ENCODE measurements at places on chromosomes 4 and X.

DNA sequence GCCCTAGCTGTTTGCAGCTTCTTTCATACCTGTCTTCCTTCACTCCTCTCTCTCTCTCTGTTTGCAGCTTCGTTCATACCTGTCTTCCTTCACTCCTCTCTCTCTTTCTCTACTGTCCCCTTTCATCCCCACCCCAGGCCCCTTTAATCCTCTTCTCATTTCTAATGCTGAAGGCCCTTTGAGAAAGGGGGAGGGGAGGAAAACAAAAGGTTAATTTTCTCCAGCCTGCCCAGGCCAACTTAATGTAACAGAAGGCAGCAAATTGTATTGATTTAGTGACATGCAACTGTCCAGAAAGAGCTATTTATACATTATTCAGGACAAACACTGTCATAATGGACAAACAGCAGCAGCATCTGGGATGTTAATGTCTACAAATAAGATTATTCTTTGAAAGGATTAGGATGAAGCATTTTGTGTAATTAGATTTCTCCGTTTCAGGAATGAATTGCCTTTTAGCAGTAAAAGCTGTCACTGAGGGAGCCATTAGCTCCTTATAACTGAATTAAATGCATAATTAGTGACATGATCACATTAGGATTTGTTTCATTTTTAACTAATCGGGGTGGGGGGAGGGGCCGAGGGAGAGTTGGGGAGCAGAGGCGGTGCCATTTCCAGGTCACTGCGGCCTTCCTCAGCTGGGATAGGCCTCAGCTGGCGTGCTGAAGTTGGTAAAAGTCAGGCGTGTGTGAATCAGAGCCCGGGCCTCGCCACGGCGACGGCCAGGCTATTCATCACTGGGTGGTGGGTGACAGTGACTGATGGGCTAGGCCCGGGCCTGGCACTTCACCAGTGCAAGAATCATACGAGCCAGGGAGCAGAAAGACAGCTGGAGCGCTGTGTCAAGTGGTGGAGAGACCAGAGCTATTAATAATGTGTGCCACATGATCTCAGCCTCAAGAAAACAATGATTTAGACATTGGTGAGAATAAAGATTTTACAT lies 174.5 kb downstream of the NKX6-1 start:
- DNase-seq = no peak

DNA sequence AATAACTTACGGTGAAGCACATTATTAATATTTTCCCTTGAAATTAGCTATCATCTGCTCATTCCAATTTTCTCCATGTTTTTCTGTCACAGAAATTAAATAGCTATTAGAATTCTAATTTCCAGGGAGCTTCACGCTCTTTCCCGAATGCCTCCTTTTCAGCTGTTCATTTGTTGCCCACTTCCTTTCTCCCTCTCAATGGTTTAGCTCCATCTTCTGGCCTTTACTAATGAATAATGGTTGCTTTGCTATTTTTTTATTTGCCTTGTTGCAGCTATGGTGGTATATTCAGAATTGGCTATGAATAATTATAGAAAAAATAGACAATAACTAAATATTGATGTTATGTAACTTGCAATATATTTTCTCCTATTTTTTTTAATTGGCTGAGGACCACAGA lies 70.5 kb downstream of the GRIA2 start:
- no peak for DNase-seq

DNA sequence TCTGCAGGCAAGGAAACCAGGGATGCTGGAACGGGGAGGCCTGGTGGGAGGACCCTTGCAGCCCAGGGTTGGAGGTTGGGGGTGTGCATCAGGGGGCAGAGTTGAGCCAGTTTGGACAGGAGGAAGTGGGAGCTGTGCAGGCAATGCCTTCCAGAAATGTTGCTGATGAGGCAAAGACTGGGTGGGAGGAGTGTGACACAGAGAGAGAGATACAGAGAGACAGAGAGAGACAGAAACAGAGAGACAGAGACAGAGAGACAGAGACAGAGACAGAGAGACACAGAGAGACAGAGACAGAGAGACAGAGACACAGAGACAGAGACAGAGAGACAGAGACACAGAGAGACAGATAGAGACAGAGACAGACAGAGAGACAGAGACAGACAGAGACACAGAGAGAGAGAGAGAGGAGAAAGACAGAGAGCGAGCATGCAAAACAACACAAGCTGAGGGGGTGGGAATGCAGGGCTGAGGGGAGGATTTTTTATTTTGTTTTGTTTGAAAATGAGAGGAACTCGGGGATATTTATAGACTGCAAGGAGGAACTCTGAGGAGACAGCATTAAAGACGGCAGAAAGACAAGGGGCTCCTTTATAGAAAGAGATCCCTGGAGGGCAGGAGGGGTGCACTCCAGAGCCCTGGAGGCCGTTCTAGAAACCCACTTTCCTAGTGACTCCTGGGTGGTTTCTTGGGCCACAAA lies 1.9 kb upstream of the HAUS3 start:
- DNase-seq = no peak

GRCh38 chrX:69285401-69285877 lies 120.2 kb upstream of the PJA1 start:
- DNase-seq = no peak

DNA sequence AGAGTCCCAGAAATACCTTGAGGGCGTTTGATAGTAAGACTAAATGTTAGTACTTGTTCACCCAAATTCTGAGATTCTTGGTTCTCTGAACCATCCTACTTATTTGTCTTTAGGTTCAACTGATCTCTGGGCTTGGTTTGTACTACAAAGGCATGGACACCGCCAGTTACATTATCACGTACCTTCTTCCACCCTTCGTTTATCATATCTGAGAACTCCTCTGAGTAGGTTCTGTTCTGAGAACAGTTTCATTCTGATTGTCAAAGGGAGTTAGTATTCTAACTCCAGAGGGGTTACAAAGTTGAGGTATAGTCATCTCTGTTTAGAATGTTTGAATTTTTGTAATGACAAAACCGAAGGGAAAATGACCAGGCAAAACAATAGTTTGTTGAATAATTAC lies 19.3 kb downstream of the ZFX start:
- DNase-seq = no peak

- DNase-seq = no peak
Measured at GRCh38 chr4:78747475-78747922, 28.7 kb upstream of the BMP2K start.

DNA sequence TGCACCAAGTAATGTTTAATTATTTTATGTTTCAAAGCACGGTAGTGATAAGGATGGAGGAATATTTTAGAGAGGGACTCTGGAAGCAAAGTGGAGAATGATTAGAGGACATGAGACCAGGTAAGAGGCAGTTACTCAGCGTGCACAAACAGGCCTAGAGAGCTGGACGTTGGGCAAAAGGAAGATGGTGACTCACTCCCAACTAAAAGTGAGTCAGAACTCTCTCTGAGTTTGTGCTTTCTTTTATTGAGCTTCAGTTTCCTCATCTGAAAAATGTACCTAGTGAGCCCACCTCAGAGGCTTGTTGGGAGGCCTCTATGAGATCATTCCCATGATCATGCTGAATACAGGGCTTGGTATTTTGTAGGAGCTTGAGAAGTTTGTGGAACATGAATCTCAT lies 1.6 kb upstream of the ZC4H2 start:
- no peak for DNase-seq

GRCh38 chrX:18833071-18833731 lies 125.8 kb downstream of the PPEF1 start:
- no peak for DNase-seq

DNA sequence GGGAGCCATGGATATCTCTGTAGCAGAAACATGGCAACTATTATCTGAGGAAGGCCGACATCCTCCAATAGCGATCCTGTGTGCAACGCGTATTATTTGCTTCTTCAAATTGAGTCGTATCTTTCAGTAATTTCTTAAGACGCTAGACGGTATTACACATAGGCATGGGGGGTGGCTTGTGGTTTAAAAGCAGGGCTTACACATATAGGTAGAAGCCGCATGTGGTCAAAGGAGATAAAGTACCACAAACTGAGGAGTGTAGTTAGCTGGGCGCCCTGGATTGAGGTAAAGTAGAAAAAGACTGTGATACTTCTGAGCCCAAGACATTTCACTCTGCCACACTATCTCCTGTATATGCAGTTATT lies 94.6 kb downstream of the SORBS2 start:
- DNase-seq = no peak

DNA sequence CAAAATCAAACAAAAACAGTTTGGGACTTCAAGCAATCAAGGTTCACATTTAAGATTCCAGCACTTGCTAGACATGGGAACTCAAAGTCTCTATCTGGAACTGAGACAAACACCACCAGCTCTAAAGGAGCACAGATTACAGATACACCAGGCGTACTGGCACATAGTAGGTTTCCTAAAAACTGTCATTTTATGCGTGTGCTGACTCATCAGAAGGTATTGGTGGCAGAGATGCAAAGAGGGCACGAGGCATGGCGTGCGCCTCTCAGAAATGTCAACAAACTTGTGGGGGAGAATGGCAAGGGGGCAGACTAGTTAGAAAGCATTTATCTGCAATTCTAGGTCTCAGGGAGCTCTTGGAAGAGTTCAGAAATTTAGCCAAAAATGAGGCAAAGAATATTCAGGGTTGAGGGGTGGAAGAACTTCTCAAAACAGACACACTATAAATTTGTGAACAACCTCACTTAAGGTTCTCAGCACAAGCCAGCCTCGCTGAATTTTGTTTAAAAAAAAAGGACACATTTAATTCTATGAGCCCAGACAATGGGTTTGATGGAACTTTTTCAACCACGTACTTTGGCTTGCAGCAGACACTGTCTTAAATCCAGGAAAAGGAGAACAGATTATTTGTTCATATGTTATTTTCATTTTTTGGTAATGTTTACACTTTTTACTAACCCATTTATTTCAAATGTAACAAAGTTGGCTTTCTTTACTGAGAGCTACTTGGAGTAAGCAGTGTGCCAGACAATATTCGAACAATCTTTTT lies 100.0 kb downstream of the SHISA3 start:
- no peak for DNase-seq

DNA sequence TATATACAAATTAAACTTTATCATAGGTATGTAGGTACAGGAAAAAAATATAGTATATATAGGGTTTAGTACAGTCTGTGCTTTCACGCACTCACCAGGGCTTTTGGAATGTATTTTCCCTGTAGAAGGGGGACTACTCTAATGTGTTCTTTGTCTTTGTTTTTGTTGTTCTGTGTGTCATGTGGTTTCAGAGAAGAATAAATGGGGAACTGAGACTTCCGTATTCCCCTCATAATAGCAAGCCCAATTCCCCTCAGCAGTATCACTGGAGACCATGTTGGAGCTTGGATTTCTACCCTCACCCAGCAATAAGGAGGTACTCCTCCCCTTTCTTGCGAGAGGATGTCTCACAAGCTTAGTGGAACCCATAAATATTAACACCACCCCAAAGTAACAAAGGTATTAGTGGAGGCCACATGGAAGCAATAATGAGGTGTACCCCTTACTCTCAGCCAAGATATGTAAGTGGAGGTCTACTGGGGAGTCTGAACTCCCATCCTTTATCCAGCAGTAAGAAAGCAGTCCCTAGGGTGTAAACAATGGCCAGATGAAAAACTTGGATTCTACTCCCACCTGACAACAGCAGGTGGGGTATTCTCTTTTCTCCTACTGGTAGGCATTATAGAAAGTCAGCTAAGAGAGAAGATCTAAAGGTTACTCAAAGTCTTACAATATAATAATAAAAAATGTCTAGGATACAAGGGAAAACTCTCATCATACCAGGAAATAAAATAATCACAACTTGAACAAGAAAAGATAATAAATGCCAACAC lies 805.4 kb upstream of the GALNTL6 start:
- no peak for DNase-seq

- no peak for DNase-seq
Measured at GRCh38 chr4:125773931-125774330, 459.2 kb downstream of the FAT4 start.

DNA sequence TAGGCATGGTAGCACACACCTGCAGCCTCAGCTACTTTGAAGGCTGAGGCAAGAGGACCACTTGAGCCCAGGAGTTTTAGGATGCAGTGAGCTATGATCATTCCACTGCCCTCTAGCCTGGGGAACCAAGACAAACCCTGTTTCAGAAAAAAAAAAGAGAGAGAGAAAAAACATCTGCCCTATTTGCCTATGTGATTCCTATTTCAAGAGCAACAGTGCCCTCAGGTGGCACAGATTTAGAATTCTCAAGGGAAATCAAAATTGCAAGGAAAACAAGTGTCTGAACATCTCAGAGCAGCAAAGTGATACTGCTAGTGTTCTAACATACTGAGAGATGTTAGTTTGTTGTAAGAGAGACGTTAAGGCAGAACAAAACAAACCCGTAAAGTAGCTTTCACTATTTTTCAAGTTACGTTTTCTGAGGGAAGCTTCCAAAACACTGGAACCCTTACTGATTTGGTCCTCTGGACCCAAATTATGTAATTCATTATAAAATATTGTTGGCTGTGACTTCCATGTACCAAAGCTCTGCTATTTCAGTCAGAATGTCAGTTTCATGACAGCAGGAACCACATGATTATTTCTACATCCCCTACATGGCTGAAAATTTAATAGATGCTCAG lies 7.9 kb downstream of the BDH2 start:
- DNase-seq = peak; percentile 59

All from LoVo (cell line).